T-cell (primary cell): ENCODE measurements at places on chromosomes 4 and X. TPM values are rescaled to one million over a fixed set of nuclear protein-coding genes. Genes with fewer than 3 reads are reported as not detected.

DNA sequence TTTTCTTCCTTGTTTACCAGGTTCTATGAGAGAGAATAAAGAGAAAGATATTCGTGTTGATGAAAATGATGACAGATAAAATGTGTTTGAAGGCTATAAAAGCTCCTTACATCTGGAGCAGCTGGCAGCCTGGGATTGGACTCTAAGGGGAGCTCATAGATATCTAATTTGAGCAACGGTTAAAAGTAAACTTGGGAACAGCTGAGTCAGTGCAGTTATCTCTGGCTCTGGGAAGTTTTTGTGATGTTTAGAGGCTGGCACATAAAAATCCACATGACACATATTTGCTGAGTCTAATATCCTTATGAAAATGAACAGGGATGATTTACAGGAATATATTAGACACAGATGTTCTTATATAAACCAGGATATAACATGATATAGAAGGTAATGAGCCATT, 331.8 kb upstream of the TENM3 start:
- DNase-seq = no peak

DNA sequence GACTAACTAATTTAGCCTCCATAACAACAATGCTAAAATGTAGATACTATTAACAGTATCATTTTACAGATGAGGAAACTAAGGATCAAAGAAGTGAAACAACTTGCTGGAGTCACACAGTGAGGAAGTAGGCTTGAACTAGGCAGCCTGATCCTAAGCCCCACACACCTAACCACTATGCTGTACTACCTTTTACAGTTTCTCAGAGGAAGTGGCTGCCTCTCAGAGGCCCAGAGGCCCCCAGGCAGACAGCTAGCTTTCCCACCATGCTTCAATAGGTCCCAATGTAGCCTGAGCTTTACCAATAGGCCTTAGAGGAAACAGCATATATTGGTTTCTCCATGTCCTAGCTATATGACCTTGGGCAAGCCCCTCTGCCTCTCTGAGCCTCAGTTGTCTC, 69.4 kb upstream of the PJA1 start:
- DNase-seq = no peak

DNA sequence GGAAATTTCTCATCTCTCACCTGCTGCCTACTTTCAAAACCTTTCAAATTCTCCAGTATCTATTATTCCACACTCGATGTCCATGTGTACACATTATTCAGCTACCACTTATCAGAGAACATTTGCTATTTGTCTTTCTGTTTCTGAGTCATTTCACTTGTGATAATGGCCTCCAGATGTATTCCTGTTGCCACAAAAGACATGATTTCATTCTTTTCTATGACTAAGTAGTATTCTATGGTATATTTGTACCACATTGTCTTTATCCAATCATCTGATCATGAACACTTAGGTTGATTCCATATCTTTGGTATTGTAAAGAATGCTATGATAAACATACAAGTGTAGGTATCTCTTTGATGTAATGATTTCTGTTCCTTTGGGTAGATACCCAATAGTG, 310.1 kb upstream of the SPOCK3 start:
- no peak for DNase-seq

GRCh38 chrX:115713460-115713859, 152.5 kb downstream of the PLS3 start:
- DNase-seq = no peak

GRCh38 chrX:154734061-154734781, 16.7 kb downstream of the GAB3 start:
- peak; percentile 23 for DNase-seq

ASB12 gene
- 0.20 TPM for total RNA-seq

ZNF275 gene
- 14.4 TPM for total RNA-seq

KLHL34 gene
- 0.68 TPM for total RNA-seq

CSN1S1 gene
- total RNA-seq = not detected
